ENCODE measurements at places on chromosomes 7 and 10.
A peak's percentile ranks its signal among the peaks of the same experiment; 100 is the strongest.

GRCh38 chr7:151853896-151854719 is 22.8 kb downstream of the PRKAG2 start:
- no peaks in the 10 kb centered on the region for H3K36me3 ChIP-seq
- no peak overlapping the region for H3K27ac ChIP-seq
- H3K4me3 ChIP-seq, result no peak overlapping the region

GRCh38 chr7:79272066-79272669 is 181.3 kb downstream of the MAGI2 start:
- no peak overlapping the region for H3K4me3 ChIP-seq
- no peak overlapping the region for H3K27ac ChIP-seq
- H3K4me1 ChIP-seq, result no peaks in the 10 kb centered on the region
- no peaks in the 10 kb centered on the region for H3K36me3 ChIP-seq

GRCh38 chr10:24723386-24723787 is 300 bp downstream of the ARHGAP21 start:
- H3K27ac ChIP-seq, result peak overlapping the region; percentile 88
- no peak for DNase-seq
- no peaks in the 10 kb centered on the region for H3K27me3 ChIP-seq
- peaks cover 14% of the 10 kb centered on the region for H3K4me1 ChIP-seq

GRCh38 chr10:76721891-76722505 is 915.6 kb downstream of the KCNMA1 start:
- DNase-seq, result no peak
- no peak overlapping the region for H3K4me3 ChIP-seq
- no peak overlapping the region for H3K27ac ChIP-seq
- H3K4me1 ChIP-seq, result no peaks in the 10 kb centered on the region
- H3K27me3 ChIP-seq, result no peaks in the 10 kb centered on the region

GRCh38 chr10:67665491-67665890 is 30.5 kb downstream of the CTNNA3 start:
- no peak for DNase-seq
- no peak overlapping the region for H3K4me3 ChIP-seq
- H3K4me1 ChIP-seq, result no peaks in the 10 kb centered on the region
- H3K27me3 ChIP-seq, result no peaks in the 10 kb centered on the region
- H3K36me3 ChIP-seq, result no peaks in the 10 kb centered on the region
- H3K27ac ChIP-seq, result no peak overlapping the region

- H3K36me3 ChIP-seq, result no peaks in the 10 kb centered on the region
- no peak overlapping the region for H3K27ac ChIP-seq
- H3K4me1 ChIP-seq, result peaks cover 4% of the 10 kb centered on the region
- H3K27me3 ChIP-seq, result no peaks in the 10 kb centered on the region
- DNase-seq, result no peak
- H3K4me3 ChIP-seq, result no peak overlapping the region
Observed at GRCh38 chr7:17043012-17043877, 161.5 kb upstream of the AGR3 start.

GRCh38 chr7:80098795-80099194 is 35.8 kb upstream of the GNAI1 start:
- no peaks in the 10 kb centered on the region for H3K4me1 ChIP-seq
- H3K27me3 ChIP-seq, result no peaks in the 10 kb centered on the region
- no peaks in the 10 kb centered on the region for H3K36me3 ChIP-seq
- DNase-seq, result no peak

DNA sequence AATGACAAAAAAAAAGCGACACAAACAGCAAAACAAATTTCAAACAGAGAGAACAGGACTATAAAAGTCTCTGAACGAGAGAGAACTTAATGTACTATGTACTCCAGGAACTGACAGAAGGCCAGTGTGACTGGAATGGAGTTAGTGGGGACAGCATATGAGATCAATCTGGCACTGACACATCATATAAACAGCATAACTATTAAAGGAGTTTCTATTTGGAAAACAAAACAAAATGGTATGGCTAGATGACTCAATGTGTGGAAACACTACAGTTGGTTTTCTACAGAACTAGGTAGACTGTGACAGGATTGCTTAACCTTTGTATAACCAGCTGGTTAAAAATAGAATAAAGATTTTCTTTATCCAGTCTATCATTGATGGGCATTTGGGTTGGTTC is 232.9 kb upstream of the KAT6B start:
- H3K4me1 ChIP-seq, result peaks cover 25% of the 10 kb centered on the region
- no peak overlapping the region for H3K4me3 ChIP-seq
- DNase-seq, result no peak
- no peaks in the 10 kb centered on the region for H3K36me3 ChIP-seq
- H3K27me3 ChIP-seq, result no peaks in the 10 kb centered on the region
- no peak overlapping the region for H3K27ac ChIP-seq

DNA sequence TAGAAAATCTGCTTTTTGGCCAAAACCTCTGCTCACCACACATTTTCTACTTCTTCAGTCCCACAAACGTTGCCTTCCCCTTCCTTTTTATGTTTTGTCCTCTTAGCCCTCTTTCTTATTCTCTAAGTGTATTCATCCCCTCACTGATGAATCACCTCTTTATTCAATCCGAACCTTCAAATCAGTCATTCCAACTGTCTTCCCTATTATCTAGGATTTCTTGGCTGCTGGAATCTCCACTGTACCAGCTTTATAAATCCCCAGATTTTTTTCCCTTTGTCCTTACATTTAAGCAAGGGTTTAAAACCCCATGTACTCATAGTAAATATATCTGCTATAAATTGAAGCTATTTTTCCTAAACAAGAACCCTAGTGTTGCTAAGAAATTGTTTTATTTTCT is 176.9 kb downstream of the SEMA3A start:
- DNase-seq, result no peak
- no peaks in the 10 kb centered on the region for H3K4me1 ChIP-seq
- no peak overlapping the region for H3K4me3 ChIP-seq
- H3K27ac ChIP-seq, result no peak overlapping the region

GRCh38 chr7:47291461-47292081 is 290.3 kb downstream of the TNS3 start:
- H3K27ac ChIP-seq, result no peak overlapping the region
- H3K4me1 ChIP-seq, result peaks cover 17% of the 10 kb centered on the region
- no peak overlapping the region for H3K4me3 ChIP-seq
- no peaks in the 10 kb centered on the region for H3K27me3 ChIP-seq
- H3K36me3 ChIP-seq, result peaks cover 82% of the 10 kb centered on the region

- H3K27ac ChIP-seq, result no peak overlapping the region
- DNase-seq, result no peak
- H3K27me3 ChIP-seq, result no peaks in the 10 kb centered on the region
- no peaks in the 10 kb centered on the region for H3K4me1 ChIP-seq
- H3K36me3 ChIP-seq, result no peaks in the 10 kb centered on the region
- no peak overlapping the region for H3K4me3 ChIP-seq
Observed at GRCh38 chr10:69092959-69093850, 5.3 kb downstream of the SRGN start.

GRCh38 chr10:89625041-89625765 is 19.8 kb downstream of the PANK1 start:
- no peaks in the 10 kb centered on the region for H3K27me3 ChIP-seq
- H3K36me3 ChIP-seq, result no peaks in the 10 kb centered on the region
- no peaks in the 10 kb centered on the region for H3K4me1 ChIP-seq

DNA sequence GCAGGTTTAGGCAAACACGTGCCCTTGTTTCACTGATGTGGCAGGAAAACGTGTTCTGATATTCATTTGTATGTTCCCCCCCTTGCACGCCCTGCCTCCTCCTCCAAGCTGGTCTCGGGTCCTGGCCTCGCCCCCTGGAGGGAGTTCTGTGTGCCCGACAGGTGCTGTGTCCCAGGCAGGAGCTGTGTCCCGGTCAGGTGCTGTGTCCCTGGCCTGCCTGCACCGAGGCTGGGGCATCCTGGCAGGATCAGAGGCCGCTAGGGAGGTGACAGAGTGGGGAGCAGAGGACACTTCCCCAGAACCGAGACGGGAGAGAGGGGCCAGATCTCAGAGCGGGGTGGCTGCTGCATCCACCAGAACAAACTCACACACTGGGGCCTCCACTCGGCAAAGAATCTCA is 45.3 kb downstream of the PRKAG2 start:
- no peaks in the 10 kb centered on the region for H3K4me1 ChIP-seq
- H3K27me3 ChIP-seq, result no peaks in the 10 kb centered on the region
- H3K36me3 ChIP-seq, result no peaks in the 10 kb centered on the region
- DNase-seq, result peak; percentile 7

DNA sequence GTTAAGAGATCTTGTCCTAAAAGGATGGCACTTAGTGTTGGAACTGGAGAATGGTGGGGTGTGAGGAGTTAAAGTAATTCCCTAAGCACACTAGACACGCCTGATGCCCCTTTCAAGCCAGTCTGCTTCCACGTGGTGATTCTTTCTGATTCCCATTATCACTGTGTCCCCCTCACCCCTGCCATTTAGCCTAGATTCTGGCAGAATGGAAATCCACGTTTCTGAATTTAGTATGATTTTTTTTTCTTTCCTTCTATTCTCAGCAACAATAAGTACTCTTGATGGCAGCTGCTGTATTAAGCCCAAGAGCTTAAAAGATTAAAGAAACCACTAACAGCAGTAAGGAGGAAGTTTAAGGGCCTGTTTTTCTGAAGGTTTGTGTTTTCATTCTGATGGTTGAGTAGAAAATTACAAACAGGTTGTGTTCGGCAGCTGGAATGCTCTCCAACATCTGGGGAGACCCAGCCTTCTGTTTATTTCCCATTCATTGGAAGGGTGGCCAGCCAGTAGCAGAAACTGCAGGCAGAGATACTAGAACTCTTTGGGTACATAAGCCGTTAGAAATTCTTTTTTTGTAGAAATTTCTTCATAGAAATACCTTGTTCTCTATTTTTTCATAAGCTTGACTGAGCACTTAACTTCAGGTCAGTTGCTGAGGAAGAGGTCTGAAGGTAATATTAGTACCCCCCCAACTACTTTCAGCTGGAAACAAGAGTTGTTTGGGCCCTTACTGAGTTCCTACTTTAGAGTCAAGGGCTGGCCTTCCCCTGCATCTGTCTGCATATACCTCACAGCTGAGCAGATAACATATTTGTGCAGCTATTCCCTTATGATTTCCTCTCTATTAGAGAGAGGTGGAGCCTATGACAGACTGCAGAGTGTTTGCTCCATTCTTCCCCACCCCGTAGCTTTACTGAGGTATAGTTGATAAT is 355.1 kb downstream of the AUTS2 start:
- no peak for DNase-seq
- H3K27me3 ChIP-seq, result no peaks in the 10 kb centered on the region
- no peak overlapping the region for H3K4me3 ChIP-seq
- no peaks in the 10 kb centered on the region for H3K36me3 ChIP-seq
- H3K27ac ChIP-seq, result no peak overlapping the region
- no peaks in the 10 kb centered on the region for H3K4me1 ChIP-seq

GRCh38 chr10:62492012-62492869 is 118.1 kb downstream of the ZNF365 start:
- H3K27me3 ChIP-seq, result no peaks in the 10 kb centered on the region
- H3K4me3 ChIP-seq, result no peak overlapping the region
- H3K27ac ChIP-seq, result no peak overlapping the region

- no peak overlapping the region for H3K27ac ChIP-seq
- H3K27me3 ChIP-seq, result no peaks in the 10 kb centered on the region
- H3K36me3 ChIP-seq, result peaks cover 20% of the 10 kb centered on the region
- DNase-seq, result peak; percentile 55
Observed at GRCh38 chr7:127594490-127594889, 954 bp downstream of the FSCN3 start.

DNA sequence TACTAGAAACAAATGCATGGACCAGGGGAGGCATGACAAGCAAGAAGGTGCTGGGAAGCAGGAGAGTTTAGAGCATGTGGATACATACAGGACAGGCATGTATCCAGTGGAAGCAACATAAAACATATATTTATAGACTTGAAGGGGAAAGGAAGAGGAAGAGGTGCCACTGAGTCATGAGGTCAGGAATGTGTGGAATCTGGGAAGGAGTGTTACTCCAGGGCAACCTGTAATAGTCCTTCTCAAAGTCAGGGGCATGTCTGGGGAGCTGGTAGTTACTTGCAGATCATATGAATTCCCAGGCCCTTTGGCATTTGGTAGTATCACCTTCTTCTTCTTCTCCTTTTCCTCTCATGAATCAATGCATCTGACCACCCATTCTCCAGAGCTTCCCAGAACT is 246.6 kb downstream of the XPNPEP1 start:
- no peaks in the 10 kb centered on the region for H3K4me1 ChIP-seq
- H3K4me3 ChIP-seq, result no peak overlapping the region
- H3K27me3 ChIP-seq, result no peaks in the 10 kb centered on the region
- H3K36me3 ChIP-seq, result no peaks in the 10 kb centered on the region
- no peak for DNase-seq

DNA sequence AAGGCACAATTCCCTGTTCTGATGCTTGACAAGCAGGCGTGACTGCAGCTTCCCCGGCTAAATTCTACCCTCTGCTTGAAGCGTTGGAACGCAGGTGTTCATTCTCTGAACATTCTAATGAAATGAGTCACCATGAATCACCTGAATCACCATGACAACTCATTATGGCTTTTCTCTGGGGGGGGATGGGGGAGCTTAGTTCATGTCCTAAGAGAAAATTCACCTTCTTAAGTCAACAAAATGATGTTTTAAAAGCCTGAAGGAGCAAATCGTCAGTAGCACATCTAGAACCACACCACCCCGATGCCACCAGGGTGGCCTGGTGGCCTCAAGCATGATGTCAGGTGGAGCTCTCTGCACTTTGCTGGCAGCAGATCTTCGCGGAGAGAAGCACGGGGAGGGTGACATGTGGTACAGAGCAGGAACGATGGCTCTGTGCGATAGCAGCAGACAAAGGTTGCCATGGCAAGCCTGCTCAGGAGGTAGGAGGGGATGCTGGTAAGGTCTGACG is 33.7 kb downstream of the DDC start:
- no peaks in the 10 kb centered on the region for H3K27me3 ChIP-seq
- H3K4me3 ChIP-seq, result no peak overlapping the region
- H3K36me3 ChIP-seq, result no peaks in the 10 kb centered on the region
- DNase-seq, result peak; percentile 46

- H3K36me3 ChIP-seq, result no peaks in the 10 kb centered on the region
- H3K4me3 ChIP-seq, result no peak overlapping the region
- no peaks in the 10 kb centered on the region for H3K4me1 ChIP-seq
- no peak for DNase-seq
Observed at GRCh38 chr7:72021716-72022115, 390.4 kb downstream of the CALN1 start.

DNA sequence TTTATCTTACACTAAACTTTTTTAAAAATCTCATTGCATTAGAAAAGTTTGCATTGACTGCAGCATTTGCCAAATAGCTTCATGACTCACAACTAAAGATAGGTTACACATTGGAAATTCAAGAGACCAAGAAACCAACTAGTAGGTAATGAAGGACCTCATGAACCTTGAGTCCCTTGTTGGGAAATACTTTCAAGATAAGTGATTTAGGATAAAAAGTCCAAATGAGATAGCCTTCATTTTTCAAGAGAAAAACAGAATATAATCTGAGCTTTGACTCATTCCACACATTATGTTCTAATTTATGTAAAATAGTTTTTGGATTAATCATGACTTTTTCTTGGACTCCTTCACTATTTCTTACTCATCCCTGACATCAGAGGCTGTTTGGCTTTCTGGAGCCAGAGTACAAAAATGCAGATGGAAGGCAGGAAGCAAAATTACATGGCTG is 13.1 kb upstream of the LIPF start:
- no peaks in the 10 kb centered on the region for H3K36me3 ChIP-seq
- no peak overlapping the region for H3K27ac ChIP-seq
- no peaks in the 10 kb centered on the region for H3K27me3 ChIP-seq

- H3K4me1 ChIP-seq, result no peaks in the 10 kb centered on the region
- no peak overlapping the region for H3K27ac ChIP-seq
- no peak overlapping the region for H3K4me3 ChIP-seq
- no peaks in the 10 kb centered on the region for H3K27me3 ChIP-seq
- peaks cover 9% of the 10 kb centered on the region for H3K36me3 ChIP-seq
Observed at GRCh38 chr10:343231-344220, 208.3 kb downstream of the ZMYND11 start.
